GM18507 (cell line): ENCODE measurements at places on chromosomes 1 and 21.
A peak's percentile ranks its signal among the peaks of the same experiment; 100 is the strongest.

GRCh38 chr1:94971491-94971924, 44.6 kb upstream of the CNN3 start:
- no peak for DNase-seq

DNA sequence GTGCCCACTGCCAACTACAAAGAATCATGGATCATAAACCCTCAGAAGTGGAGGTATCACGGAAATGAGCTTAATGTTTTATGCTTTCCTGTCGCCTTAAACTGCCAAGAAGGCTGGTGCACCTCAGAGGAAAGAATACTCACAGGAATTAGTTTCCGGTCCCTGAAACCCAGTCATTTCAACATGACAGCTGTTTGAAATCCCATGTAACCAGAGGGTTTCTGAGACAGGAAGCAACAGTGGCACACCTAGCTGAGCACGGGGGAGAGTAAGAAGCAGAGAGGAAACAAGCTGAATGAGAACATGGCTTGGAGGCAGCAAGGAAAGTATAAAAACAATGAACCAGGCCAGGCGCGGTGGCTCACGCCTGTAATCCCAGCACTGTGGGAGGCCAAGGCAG, 3.9 kb downstream of the JAK1 start:
- DNase-seq, result no peak

DNA sequence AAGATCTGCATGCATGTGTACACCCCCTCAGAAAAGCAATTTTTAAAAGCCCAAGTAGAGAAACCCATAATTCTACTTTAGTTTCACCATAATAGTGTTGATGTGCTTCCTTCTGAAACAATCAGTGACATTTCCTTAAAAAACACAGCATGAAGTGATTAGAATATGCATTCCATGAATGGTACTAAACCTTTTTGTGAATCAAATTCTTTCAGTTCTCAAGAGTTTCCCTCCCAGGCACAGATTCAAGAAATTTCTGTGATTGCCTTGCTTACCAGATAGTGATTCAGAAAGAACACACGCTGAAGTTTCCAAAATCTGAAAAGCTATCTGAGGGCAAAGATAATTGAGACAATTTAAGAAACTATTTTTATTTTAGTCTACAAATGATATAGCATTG, 136.4 kb upstream of the ADGRL2 start:
- DNase-seq, result no peak

GRCh38 chr1:86202552-86203340, 46.2 kb upstream of the COL24A1 start:
- no peak for DNase-seq

GRCh38 chr1:62396871-62397270, 40.0 kb upstream of the USP1 start:
- DNase-seq, result no peak

DNA sequence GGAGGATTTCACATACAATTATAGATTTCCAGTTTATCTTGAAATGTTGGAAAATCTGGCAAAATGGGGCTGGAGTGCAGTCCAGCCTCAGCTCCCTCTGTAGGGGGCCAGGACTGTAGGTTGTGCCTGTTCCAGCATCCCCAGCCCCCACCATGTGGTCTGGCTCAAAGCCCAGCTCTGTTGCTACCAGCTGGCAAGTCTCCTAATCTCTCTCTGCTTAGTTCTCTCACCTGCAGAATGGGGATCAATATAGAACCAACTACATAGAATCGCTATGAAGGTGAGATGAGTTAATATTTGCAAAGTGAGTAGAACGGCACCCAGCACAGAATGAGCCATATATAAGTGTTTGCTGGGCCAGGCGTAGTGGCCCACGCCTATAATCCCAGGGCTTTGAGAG, 50.0 kb upstream of the TARDBP start:
- no peak for DNase-seq

DNA sequence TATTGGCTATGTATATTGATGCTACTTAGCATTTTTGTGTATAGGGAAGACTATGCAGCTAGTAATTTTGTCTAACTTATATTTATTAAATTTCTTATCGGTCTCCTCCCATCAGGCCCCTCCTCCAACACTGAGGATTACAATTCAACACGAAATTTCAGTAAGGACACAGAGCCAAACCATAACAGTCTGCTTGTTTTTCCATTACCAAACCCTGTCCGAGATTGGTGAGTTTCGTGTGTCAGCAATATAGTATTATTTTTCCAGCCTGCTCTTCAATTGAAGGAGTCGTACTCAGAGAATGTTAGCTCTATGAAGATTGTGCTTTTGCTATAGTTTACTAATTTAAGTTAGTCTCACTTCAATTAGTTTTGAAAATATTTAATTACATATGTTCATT, 1495.3 kb downstream of the MRPL39 start:
- DNase-seq, result no peak

- no peak for DNase-seq
Measured at GRCh38 chr1:30403726-30404125, 319.7 kb downstream of the MATN1 start.

DNA sequence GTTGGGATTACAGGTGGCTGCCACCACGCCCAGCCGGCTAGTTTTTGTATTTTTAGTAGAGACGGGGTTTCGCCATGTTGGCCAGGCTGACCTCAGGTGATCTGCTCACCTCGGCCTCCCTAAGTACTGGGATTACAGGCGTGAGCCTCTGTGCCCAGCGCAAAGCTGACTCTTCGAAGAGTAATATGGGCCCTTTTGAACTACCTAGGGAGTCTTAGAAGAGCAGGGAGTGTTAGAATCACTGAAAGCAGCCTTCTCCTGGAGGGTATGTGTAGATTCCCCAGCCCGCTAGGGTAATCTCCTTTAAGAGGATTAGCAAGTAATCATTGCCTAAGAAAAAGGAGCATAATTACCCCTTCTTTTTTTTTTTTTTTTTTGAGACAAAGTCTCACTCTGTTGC, 6.5 kb upstream of the MAST2 start:
- no peak for DNase-seq

GRCh38 chr21:42102991-42103390, 31.9 kb downstream of the UMODL1 start:
- no peak for DNase-seq

DNA sequence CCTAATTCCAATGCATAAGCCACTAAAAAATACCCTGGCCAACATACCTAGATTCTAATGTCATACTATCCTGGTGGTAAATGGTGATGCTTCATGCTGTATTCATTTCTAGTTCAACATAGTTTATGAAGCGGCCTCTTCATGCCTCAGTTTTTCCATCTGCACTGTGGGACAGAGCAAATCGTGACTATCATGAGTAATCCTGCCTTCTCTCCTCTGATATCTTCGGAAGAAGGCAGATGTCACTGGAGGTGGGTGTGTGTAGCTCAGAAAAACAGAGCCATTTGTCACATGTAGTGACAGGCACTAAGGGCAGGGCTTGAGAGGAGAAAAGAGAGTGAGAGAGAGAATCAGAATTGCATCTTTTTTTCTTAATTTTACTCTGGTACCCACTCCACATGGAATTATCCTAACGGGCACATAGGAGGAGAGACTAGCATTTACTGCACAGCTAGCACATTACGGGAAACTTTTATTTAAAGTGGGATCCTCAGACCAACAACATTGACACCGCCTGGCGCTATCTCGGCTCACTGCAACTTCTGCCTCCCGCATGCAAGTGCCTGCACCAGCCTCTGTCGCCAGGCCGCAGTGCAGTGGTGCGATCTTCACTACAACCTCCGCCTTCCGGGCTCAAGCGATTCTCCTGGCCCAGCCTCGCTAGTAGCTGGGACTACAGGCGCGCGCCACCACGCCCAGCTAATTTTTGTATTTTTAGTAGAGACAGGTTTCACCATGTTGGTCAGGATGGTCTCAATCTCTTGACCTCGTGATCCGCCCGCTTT, 78.4 kb upstream of the KCNA3 start:
- no peak for DNase-seq

GRCh38 chr1:235940285-235940684, 73.6 kb upstream of the LYST start:
- no peak for DNase-seq

GRCh38 chr1:174883409-174883808, 116.3 kb upstream of the CACYBP start:
- no peak for DNase-seq

GRCh38 chr1:118928739-118929554, 59.2 kb downstream of the TBX15 start:
- no peak for DNase-seq

DNA sequence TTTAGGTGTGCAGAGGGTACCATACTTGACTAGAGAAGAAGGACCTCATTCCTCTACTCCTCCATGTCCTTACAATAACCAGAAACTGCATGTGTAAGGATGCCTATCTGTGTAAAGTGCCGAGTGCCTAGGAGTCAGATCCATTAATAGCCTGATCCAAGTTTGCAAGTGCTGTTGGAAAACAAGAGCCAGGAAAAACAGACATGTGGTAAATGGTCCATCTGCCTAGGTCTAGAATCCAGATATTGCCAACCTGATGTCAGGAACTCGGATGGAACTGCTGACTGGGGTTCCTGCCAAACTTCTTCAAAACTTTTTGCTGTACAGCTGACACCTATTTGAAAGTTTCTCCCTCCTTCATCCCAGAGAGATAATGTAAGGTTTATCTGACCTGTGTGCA, 239.4 kb upstream of the CAMK1G start:
- no peak for DNase-seq

DNA sequence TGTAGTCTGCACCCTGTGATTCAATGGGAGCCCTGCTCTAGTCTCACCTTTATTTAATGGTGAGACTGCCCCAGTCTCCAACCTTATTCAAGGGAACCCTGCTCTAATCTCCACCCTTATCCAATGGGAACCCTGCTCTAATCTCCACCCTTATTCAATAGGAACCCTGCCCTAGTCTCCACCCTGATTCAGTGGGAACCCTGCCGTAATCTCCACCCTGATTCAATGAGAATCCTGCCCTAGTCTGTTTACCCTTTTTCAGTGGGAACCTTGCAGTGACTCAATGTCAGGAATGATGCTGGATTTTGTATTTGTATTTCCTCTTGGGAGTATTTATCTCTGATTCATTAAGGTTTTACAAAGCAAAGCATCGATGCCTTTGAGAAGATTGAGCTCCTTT, 39.5 kb downstream of the TRPM2 start:
- no peak for DNase-seq

DNA sequence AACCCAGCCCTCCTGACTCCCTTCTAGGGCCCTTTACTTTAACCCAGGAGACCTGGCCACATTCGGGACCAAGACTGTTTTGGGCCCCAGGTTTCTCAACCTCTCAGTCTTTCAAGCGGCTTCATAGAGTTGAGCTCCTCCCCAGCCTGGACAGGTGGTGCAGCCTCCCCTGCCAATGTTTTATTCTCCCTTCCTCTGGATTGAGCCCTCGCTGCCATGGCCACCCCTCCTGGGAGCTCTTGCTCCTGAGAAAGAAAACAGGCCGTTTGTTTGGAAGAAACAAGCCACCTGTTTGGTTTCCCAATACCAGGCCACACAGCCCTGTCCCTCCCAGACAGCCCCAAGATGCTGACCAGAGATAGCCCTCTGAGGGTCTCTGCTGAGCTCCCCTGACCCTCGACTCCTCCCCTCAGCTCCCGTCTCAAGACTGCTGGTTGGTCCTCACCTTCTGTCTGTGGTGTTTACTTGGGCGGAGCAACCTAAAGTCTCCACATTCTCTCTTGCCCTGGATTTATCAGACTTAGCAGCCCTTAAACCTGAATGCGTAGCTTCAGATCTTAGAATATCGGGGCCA, 3.3 kb downstream of the TMEM51 start:
- no peak for DNase-seq

- DNase-seq, result peak; percentile 97
Measured at GRCh38 chr1:226083302-226084101, 21.0 kb downstream of the H3-3A start.

GRCh38 chr1:207039380-207040180, 7.0 kb upstream of the C1orf116 start:
- DNase-seq, result no peak

GRCh38 chr1:1000357-1001056, 610 bp upstream of the HES4 start:
- DNase-seq, result no peak

- peak; percentile 71 for DNase-seq
Measured at GRCh38 chr1:40668769-40669525, 3.5 kb upstream of the RIMS3 start.

DNA sequence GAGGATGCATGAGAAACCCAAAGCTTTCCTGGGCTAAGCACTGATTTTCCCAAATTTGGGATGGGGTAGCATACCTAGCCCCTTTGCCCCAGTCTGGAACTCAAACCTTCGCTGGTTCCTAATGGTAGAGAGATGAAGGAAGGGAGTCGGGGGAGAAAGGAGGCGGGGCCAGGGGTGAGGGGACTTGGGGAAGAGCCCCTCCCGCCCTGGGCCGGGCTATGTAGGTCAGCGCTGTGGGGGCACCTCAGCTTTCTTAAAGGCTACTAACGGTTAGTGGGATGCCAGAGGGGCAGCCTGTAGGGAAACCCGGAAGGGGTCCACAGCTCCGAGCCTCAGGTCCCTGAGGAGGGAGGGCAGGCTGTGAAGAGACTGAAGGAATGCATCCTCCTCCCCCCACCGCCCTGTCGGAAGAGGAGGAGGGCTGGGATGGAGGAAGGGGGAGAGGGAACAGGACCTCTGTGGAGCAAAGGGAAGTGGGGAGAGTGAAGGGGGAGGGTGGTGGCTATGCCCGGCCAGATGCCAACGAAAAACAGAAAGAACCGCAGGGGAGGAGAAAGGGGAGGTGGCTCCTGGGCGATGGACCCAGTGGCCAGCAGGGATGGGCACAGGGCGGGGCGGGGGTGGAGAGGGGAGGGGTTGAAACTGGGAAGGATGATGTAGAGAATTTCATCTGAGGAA, 1.3 kb downstream of the CADM3 start:
- DNase-seq, result no peak

- no peak for DNase-seq
Measured at GRCh38 chr1:196516373-196516772, 91.9 kb downstream of the KCNT2 start.

- DNase-seq, result no peak
Measured at GRCh38 chr1:36909946-36910725, 124.2 kb downstream of the GRIK3 start.

- no peak for DNase-seq
Measured at GRCh38 chr1:159429074-159429861, 2.7 kb upstream of the OR10J4 start.

DNA sequence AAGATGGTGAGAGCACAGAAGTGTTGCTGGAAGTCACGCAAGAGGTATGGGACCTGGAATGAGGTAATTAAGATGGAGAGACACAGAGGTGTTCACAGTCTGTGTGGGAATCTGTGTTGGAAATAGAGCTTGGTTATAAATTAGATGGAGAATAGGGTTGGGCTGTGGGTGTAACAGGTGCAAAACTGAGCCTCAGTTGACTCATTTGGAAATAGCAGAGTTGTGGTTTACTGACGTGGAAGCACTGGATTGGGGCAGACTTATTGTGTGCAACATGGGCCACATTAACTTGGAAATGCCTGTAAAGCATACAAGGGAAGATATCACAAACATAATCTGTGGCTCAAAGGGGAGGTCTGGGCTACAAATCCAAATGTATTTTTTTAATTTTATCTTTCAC, 13.0 kb downstream of the CAMSAP2 start:
- DNase-seq, result no peak

- no peak for DNase-seq
Measured at GRCh38 chr1:47510282-47510811, 72.5 kb downstream of the FOXD2 start.
